Regular cardiac myocyte (primary cell): ENCODE measurements at places on chromosomes 6 and 20. TPM values are rescaled to one million over a fixed set of nuclear protein-coding genes. Genes with fewer than 3 reads are reported as not detected.

The FAXC gene
- total RNA-seq: 0.77 and 1.4 TPM in 2 replicates

The TGM3 gene
- 0.19 and 0.28 TPM in 2 replicates for total RNA-seq

The PSMB9 gene
- 35.2 and 52.9 TPM in 2 replicates for total RNA-seq

The IL17F gene
- not detected in 2 replicates for total RNA-seq

The SLC22A16 gene
- under 0.01 TPM in 1 of 2 replicates, not detected in the other for total RNA-seq

The FYN gene
- 63.5 and 118 TPM in 2 replicates for total RNA-seq

The STMND1 gene
- total RNA-seq: not detected in 2 replicates

The COL21A1 gene
- total RNA-seq: 0.38 and 1.7 TPM in 2 replicates

The SALL4 gene
- total RNA-seq: under 0.01 and 0.28 TPM in 2 replicates

The PGC gene
- total RNA-seq: not detected in 2 replicates

The SIRPA gene
- total RNA-seq: 2.9 and 9.9 TPM in 2 replicates
